ENCODE measurements at places on chromosomes 6 and 20. TPM values are rescaled to one million over a fixed set of nuclear protein-coding genes. Genes with fewer than 3 reads are reported as not detected.

DNA sequence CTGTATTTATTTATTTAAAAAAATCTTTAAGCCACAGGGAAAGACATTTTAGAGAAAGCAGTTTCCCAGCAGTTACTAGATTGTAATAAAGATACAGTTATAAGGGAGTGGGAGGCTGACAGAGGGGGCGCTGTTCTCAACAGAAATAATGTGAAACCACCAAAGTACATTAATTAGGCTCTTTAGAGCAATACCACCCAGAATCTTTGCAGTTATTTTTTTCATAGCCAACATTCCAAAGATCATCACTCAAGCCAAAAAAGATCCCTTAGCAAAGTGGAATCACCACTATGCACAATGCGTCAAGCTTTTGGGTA is 331.3 kb upstream of the DEFB112 start:
- DNase-seq = no peak

GRCh38 chr6:166958926-166959861 is 2.8 kb upstream of the RNASET2 start:
- peak; percentile 55 for DNase-seq

DNA sequence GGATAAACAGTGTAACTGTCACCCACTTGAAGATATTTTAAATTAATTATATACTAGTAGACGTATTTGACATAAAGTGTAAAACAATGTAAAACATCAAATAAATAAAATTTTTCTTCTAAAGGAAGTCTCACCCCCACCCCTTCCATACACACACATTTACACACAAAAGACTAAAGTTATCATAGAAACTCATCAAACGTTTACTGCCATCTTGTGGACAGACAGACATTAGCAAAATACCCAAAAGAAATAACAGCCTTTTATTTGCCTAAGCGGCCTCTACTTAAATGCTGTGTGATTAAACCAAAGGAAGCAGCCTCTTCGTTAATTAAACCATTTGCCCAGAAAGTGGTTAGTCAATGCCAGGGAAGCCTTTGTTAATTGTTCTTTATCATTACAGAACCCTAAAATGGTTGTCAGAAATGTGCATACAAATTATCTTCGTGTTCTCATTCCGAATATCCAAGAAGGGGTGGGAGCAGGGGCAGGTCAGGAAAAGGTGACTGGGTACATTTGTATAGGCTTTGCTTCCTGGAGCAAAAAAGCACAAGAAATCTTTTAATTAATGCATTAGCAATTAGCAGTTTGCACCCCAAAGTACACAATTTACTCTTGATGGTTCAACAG is 176.2 kb upstream of the SASH1 start:
- no peak for DNase-seq

PPIL6 gene
- not detected for total RNA-seq

GRCh38 chr6:158067436-158068015 is 85.9 kb downstream of the SYNJ2 start:
- no peak for DNase-seq

ANGPT4 gene
- not detected for total RNA-seq

GRCh38 chr6:21999012-21999528 is 297.8 kb downstream of the PRL start:
- DNase-seq = no peak

- DNase-seq = no peak
Measured at GRCh38 chr6:6659600-6660327, 71.2 kb downstream of the LY86 start.

DNA sequence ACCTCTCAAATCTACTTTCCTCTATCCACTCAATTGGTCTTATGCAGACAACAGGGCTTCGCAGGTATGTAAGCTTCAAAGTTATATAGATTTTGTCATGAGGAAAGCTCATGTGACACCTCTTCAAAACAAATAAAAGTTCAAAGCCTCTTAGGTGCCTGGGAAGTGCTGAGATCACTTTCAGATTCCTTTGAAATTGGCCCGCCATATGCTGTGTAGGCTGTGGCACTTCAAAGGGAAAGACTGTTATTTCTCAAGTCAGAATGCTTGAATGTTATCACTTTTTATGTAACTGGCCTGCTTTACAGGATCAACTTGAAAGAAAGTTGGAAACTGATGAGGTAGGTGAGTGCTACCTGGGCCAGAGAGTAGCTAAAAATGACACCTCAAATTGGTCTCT is 67.1 kb upstream of the GFRAL start:
- no peak for DNase-seq

LHFPL5 gene
- not detected for total RNA-seq

PGC gene
- not detected for total RNA-seq

GRCh38 chr20:44976698-44977097 is 10.4 kb downstream of the STK4 start:
- DNase-seq = no peak

SLC26A8 gene
- not detected for total RNA-seq

HECA gene
- total RNA-seq = 63.4 TPM

DNA sequence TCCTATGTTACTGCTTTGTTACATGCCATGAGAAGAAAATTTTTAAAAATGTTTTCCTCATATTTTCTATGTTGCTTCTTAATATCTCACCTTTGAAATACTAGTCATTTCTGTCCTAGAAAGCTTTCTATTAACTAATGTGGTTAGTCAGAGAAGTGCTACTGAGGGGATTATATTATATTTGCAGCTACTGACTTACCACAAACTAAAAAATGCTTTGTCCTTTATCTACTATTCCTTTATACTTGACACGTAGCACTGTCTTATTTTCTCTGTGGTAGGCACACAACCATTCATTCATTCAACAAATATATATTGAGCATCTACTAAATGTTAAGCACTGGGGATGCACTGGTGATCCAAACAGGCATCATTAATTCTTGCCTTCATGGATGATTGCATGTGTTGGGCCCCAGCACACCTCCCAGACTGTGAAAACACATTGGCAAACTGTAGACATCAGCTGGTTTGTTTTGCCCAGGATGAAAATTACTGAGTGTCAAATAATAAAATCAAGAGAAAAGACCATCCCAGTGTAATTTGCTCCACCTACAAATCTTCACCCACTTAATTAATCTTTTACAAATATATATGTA is 10.7 kb upstream of the MLIP start:
- no peak for DNase-seq

DNA sequence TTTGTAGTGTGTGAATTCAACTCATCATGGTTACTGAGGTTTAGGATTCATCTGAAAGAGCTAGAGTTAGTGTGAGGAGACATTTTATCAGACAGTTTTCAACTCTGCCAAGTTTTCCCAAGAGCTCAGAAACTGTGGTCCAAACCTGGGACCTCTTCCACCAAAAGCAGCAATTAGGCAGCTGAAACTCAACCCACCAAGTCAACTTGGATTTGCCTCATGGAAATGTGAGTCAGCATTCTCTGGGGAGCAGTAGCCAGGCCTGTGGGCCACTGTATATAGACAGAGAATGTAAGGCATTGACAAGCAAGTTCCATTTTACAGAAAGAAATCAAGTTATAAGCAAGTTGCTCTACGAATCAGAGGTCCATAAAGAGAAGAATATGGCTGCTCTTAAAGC is 178.8 kb upstream of the HDDC2 start:
- DNase-seq = no peak

RGS19 gene
- 39.6 TPM for total RNA-seq

LPIN3 gene
- 4.0 TPM for total RNA-seq

GRCh38 chr6:153832543-153832942 is 206.5 kb upstream of the OPRM1 start:
- DNase-seq = no peak

GRCh38 chr6:89775150-89775549 is 44.4 kb downstream of the MDN1 start:
- no peak for DNase-seq

Measured in activated CD4-positive, alpha-beta T cell treated with anti-CD3 and anti-CD28 coated beads for 36 hours (primary cell).